ENCODE measurements at places on chromosomes 2 and 18.

- no peak for DNase-seq
Observed at GRCh38 chr18:56167366-56167765, 471.0 kb downstream of the TXNL1 start.

DNA sequence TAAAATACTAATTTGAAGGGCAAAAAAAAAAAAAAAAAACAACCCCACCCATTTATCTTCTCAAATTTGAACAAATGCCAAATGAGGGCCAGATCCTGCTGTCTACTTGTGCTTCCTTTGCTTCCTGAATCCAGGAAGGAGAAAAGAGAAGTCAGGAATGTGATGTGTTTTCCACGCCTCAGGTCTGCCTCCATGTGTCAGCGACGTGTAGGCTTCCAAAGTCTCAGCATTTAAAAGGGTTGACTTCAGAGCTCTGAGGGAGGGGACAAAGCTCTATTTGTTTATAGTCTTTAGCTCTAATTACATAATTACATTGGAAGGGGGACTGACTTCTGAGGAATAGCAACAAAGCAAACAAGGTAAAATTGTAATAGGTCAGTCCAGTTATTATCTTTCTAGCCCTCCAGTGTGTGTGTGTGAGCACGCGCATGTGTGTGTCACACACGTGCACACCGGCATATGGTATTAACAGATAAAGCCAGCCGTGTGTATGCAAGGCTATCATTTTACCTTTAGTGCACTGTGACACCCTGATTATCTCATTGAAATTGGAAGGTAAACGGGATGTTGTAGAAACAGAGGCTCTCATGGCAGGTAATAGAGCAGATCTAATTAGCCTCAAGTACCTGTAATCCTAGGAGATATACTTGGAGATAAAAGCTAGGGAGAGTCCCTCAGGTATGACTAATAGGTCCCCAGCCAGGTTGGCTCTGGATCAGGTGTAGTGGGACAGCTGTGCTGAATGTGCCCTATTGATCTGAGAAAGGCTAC, 911.4 kb upstream of the ZEB2 start:
- DNase-seq: no peak

DNA sequence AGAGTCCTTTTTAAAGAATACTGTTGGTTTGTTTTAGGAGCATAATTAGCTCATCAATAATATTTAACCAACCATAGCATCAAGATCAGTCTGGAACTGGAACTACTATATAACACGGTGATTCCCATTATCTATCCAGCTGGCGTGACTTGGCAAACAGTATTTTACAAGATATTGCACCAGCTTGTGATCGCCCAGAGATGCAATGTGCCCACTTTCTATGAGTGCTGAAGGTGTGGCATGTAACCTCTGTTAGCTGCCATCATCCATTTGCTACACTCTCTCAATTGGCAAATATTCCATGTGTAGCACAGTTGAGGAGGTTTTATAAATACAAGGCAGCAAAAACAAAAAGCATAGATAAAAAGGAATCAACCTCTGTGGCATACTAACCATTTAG, 64.9 kb downstream of the FIGN start:
- no peak for DNase-seq

- DNase-seq: no peak
Observed at GRCh38 chr2:45777996-45778719, 126.7 kb downstream of the PRKCE start.

- no peak for DNase-seq
Observed at GRCh38 chr2:75808793-75809535, 98.2 kb upstream of the GCFC2 start.

GRCh38 chr18:33600846-33601245, 22.8 kb downstream of the ASXL3 start:
- no peak for DNase-seq

- peak; percentile 67 for DNase-seq
Observed at GRCh38 chr2:111054791-111055691, 65.7 kb upstream of the BCL2L11 start.

DNA sequence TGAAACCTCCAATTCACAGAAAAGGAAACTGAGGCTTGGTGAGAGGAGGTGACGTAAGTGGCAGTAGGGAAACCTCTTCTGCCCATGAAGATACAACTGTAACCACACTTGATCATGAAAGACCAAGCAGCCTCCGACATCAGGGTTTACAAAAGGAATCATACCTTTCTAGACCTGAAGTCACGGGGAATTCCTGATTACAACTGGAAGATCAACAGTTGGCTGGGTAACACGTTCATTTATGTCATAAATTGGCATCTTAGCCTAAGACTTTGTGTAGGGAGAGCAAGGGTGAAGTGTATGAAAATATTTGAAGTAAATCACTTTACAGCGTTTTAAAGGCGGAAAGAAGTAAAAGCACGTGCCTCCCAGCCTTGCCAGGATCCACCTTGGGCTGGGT, 922 bp downstream of the HS1BP3 start:
- no peak for DNase-seq

DNA sequence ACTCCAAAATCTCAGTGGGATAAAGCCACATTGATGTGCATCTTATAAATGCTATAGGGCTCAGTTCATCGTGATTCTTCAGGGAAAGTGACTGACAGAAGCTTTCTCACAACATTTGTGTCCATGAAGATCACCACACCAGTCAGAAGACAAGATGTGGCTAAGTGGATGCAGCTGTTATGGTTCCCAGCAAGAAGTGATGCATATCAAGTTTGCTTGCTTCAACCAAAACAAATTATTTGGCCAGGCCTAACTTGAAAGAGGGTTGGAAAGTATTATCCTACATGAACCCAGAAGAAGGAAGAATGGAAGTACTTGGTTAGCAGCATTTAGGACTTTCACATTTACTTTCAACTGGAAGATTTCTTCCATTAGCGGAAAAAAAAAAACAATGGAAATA, 210.0 kb upstream of the ACVR2A start:
- no peak for DNase-seq

DNA sequence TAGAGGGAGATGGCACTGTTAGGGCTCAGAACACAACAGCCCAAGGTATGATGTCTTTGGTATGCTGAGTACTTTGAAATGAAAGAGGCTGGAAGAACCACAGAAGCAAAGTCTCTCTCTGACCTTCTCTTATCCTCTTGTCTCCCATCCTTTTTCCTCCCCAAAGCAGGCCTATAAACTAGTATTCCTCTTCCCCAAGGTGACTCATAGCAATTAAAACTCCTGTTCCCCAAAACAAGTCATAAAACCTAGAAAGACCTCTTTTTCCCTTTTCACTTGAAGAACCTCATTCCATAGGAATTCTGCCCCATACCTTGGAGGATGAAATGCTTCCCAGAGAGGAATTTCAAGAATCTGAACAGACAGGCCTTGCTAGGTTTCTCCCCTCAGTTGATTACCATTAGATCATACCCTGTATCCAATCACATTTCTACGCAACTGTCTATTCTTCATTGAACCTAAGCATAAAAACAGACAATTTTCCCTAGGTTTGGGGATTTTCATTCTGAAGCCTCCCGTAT, 25.7 kb downstream of the MDH1 start:
- no peak for DNase-seq

- no peak for DNase-seq
Observed at GRCh38 chr2:172228177-172228808, 125.6 kb upstream of the DLX2 start.

DNA sequence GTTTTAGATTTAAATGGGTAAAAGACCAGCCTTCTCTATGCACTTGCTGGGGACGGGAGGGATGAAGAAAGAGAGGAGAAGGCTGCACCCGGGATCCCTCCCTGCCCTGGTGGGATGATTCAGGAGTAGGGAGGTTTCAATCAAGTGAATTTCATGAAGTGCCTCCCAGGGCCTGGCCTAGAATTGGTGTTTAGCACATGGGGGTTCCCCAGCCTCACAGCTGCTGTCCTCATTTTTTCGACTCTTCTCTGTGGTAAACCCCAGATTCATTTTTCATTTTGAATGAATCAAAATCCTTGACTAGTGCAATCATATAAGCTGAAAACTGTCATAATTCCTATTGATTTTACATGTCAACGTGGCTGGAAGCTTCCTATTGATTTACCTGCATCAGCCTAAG, 81.1 kb downstream of the LPIN1 start:
- peak; percentile 59 for DNase-seq

DNA sequence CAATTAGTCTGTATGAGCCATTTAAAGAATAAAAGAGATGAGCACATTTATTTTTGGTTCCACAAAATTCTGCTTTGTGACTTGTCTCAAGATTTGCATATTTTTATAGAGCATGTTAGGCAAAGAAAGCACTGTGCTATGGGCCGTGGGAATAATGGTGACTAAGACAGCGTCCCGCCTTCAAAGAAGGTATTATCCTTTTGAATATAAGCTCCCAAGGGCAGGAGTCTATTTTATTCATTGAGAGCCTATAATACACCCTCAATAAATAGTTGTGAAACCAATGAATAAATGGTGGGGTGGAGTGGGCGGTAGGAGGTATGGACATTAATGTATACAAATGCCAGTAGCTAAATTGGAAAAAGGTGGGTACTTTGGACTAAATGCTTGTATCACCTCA, 20.5 kb upstream of the TCF4 start:
- DNase-seq: no peak

DNA sequence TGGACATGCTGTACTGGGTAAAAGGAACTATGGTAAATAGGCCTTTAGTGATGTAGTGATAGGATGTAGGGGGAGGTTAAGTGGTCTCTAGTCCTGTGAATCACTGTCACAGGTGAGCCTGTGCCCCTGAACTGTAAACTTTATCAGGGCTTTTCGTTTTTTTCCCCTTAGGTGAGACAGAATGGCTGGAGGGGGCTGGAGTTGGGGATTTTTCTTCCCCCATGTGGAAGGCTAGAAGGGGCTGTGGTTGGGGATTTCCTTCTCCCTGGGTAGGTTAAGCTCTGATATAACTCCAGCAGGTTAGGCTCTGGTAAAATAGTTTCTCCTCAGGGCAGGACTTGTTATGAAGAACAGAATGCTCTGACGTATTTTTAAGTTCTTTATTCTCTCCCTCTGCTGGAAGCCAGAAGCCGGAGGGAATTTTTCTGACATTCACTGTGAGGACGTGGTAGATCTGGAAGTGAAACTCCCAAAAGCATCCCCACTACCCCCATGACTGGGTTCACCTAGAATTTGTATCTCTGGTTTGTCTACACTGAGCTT, 28.5 kb downstream of the PIKFYVE start:
- DNase-seq: no peak

DNA sequence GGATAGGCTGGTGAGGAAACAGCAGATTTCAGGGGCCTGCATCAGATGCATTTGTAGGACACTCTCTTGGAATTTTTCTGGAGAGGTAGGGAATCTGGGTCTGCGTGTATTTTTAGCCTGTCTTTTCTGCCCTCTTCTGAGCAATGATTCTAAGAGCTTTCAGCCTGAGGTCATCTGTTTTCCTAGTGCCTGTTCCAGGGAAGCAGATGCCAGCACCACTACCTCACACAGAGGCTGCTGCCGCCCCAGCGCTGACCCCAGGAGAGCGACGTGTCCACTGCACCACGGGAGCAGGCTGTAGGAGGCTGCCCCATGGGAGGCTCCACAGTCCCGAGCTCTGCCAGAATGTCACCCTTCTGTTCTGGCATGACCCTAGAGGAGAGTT, 316.5 kb downstream of the CYP26B1 start:
- no peak for DNase-seq

DNA sequence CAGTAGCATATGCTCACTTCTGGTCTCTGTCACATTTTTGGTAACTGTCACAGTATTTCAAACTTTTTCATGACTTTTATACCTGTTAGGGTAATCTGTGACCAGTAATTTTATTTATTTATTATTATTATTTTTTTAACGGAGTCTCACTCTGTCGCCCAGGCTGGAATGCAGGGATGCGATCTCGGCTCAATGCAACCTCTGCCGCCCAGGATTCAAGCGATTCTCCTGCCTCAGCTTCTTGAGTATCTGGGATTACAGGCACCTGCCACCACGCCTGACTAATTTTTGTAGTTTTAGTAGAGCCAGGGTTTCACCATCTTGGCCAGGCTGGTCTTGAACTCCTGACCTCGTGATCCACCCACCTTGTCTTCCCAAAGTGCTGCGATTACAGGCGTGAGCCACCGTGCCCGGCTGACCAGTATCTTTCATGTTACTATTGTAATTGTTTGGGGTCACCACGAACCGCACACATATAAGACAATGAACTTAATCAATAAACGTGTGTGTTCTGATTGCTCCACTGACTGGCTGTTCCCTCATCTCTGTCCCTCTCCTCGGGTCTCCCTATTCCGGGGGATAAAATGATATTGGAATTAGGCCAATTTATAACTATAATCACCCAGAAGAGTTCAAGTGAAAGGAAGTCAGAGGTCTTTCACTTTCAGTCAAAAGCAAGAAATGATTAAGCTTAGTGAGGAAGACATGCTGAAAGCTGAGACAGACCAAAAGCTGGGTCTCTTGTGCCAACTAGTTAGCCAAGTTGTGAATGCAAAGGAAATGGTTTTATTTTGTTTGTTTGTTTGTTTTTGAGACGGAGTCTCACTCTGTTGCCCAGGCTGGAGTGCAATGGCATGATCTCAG, 22.9 kb downstream of the TGIF1 start:
- peak; percentile 42 for DNase-seq

- DNase-seq: no peak
Observed at GRCh38 chr2:80568011-80568410, 263.5 kb upstream of the LRRTM1 start.

- DNase-seq: peak; percentile 3
Observed at GRCh38 chr2:237725661-237726060, 72.9 kb upstream of the RBM44 start.

DNA sequence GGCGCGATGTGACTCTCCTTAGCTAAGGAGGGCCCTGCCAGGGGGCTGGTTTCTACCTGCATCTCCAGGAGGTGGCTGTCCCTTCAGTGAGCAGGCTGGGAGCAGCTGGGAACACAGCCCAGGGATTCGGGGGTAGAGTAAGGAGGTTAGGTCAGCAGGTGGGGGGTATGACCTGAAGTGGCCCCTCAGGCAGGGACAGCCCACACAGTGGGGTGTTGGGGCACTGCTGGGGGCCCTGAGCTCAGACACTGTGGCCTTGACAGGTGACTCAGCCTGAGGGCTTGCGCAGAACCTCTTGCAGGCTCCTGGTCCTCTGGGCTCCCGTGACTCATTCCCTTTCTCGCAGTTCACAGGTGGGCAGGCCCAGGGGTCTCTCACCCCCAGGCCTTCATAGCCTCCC, 185.8 kb upstream of the BCL2L11 start:
- DNase-seq: no peak

- DNase-seq: no peak
Observed at GRCh38 chr2:241033336-241033987, 35.0 kb downstream of the SNED1 start.

GRCh38 chr2:163436963-163437362, 298.8 kb downstream of the FIGN start:
- no peak for DNase-seq

- no peak for DNase-seq
Observed at GRCh38 chr18:63207835-63208234, 111.7 kb downstream of the BCL2 start.

- DNase-seq: no peak
Observed at GRCh38 chr18:55300421-55300935, 287.5 kb downstream of the TCF4 start.

GRCh38 chr2:237293978-237294377, 120.0 kb downstream of the COL6A3 start:
- DNase-seq: no peak

DNA sequence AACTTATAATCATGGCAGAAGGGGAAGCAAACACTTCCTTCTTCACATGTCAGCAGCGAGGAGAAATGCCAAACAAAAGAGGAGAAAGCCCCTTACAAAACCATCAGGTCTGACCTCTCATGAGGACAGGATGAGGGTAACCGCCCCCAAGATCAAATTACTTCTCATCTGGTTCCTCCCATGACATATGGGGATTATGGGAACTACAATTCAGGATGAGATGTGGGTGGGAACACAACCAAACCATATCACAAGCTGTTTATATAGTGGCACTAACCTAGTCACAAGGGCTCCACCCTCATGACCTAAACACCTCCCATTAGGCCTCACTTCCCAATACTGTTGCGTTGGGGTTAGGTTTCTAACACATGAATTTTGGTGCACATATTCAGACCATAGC, 110.0 kb downstream of the OSBPL6 start:
- no peak for DNase-seq

Measured in activated T-cell treated with anti-CD3 and anti-CD28 coated beads, Interleukin-2, amount 50 U/mL, for 48 hours (primary cell).